ENCODE measurements at places on chromosomes 4 and X.

GRCh38 chrX:38278682-38279081 is 48.6 kb downstream of the RPGR start:
- DNase-seq: no peak

DNA sequence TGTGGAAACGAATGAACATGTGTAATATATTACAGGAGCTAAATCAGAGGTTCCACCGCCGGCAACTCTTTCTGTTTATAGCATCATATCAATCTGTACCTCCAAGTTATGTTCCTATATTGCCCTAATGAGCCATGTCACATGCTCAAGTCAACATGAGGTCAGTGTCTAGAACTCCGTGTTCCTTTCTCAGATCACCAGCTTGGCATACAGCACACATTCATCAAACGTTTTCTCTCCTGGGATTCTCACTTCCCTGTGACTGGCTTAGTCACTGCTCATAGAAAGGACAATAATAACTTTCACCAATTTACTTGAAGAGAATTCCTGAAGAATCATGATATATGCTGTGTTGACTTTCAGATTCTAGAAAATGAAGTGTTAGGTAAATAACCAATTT is 532.0 kb upstream of the SPANXN1 start:
- DNase-seq: no peak

DNA sequence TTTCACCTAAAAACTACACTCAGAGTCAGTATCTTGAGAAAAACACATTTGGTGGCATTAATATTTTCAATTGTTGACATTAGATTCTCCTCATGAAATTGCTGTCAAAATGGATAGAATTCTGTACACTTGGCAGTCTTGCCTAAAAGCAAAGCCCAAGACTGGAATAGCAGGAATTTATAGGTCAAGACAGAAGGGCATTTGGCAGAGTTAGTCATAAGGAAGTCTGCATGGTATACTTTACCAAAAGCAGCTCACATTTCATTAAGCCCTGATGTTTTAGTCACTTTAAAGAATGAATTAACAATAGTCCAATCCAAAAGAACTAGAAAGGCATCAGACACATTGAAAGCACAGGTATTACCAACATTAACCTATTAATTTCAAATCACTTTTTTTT is 7.1 kb downstream of the CCDC160 start:
- peak; percentile 51 for DNase-seq

DNA sequence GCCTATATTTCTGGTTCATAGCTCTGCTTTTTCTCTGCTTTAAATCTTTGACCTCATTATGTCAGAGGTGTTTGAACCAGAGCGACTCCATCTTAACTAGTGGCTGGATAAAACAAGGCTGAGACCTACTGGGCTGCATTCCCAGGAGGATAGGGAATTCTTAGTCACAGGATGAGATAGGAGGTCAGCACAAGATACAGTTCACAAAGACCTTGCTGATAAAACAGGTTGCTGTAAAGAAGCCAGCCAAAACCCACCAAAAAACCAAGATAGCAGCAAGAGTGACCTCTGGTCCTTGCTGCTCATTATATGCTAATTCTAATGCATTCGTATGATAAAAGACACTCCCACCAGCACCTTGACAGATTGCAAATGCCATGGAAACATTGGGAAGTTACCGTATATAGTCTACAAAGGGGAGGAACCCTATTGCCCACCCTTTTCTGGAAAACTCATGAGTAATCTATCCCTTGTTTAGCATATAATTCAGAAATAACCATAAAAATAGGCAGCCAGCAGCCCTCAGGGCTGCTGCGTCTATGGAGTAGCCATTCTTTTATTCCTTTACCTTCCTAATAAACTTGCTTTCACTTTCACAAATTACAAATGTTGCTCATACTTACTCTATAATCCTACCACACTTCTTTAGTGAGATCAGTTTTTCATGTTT is 193.9 kb downstream of the NAF1 start:
- DNase-seq: no peak

- peak; percentile 14 for DNase-seq
Observed at GRCh38 chr4:117889978-117890377, 144.3 kb upstream of the NDST3 start.

- DNase-seq: peak; percentile 4
Observed at GRCh38 chr4:177582992-177583391, 140.8 kb upstream of the AGA start.

- DNase-seq: peak; percentile 66
Observed at GRCh38 chrX:150062292-150063137, 124.2 kb upstream of the EOLA2 start.

DNA sequence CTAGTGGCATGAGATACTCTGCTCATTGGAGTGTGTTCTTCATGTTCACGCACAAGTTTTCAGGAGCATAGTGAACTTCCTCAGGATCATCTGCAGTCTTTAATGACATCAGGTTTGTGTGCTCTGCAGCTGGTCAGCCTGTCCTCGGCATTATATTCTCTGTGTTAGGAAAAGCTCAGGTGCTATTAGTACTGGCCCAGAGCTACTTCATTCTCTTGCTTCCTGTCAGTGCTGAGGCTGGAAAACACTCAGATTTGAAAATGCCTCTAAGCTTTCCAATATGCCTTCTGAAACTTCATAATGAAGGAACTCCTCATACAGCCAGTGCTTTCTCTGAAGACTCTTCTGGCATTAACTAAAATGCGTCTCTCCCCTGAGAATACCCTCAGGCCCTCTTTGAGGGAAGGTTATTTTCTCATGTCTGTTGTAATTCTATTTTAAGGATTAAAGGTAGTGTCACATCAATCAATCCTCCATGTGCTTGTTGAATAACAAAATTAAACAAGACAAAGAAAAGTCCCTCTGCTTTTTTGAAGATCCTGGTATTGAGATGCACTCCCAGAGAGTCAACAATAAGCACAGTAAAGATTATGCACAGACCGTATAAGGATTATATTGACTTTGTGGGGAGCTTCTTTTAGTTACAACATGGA is 666.4 kb downstream of the ADGRL3 start:
- no peak for DNase-seq

- no peak for DNase-seq
Observed at GRCh38 chr4:1622238-1622637, 61.9 kb downstream of the FAM53A start.

GRCh38 chr4:73606465-73606974 is 13.7 kb downstream of the RASSF6 start:
- DNase-seq: no peak

DNA sequence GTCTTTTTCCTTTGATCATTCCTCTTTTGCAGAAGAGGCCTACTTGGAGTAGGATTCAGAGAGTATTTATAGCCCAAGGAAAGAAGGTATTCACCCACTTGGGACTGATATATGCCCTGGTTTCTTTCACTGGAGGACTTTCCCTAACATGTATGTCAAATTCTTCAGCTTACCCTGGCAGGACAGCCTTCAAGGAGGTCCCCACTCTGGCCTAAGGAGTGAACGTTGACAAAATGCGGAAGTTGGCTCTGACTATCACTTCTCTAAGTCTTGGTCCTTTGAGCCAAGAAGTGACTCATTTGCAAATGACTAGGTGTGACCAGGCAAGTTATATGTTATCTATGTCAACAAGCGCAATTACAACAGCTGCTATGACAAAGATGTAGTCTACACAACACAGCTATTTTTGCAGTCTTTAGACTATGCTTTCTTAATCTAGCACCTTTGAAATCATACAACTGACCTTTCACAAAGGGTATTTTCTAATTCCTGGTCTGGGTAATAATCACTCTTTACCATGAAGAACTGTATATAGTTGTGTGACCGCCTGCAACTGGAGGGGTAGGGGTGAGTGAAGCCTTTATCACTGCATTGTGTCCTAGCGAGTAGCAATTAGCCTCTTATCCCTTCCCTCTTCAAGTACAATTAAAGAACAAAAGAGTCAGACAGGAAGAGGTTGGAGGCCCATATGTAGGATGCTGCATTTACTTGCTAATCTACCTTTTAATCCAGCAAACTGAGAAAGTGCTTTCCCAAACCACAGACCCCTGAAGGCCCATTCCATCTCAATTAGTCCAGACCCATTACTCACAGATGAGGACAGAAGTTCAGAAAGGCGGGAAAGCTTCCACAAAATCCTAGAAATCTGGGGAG is 50.1 kb downstream of the RASGEF1B start:
- DNase-seq: no peak

GRCh38 chr4:30838331-30838730 is 118.2 kb downstream of the PCDH7 start:
- no peak for DNase-seq

- DNase-seq: peak; percentile 54
Observed at GRCh38 chr4:112515198-112516065, 548 bp downstream of the NEUROG2 start.

GRCh38 chr4:57168982-57169381 is 58.8 kb upstream of the IGFBP7 start:
- no peak for DNase-seq

GRCh38 chr4:36328130-36328529 is 46.7 kb downstream of the DTHD1 start:
- no peak for DNase-seq

DNA sequence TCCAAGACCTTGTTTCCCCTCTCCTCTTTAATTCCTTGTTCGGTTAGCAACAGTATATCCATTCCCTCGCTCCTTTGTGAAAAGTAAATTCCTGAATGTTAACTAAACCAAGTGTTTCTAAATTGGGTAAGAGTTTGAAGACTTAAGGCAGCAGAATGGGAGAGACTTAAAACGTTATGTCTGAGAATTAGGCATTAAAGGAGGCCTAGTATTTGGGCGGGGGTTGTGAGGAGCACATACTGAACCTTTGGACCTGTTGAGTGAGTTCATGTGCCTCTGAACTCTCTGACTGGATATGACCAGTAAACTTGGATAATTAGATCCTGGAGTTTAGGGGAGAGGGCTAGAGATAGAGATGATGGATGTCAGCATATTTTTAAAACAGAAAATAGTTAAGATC is 1.2 kb downstream of the MSMO1 start:
- peak; percentile 51 for DNase-seq

GRCh38 chrX:47143894-47144625 is 442 bp downstream of the NDUFB11 start:
- DNase-seq: peak; percentile 50

DNA sequence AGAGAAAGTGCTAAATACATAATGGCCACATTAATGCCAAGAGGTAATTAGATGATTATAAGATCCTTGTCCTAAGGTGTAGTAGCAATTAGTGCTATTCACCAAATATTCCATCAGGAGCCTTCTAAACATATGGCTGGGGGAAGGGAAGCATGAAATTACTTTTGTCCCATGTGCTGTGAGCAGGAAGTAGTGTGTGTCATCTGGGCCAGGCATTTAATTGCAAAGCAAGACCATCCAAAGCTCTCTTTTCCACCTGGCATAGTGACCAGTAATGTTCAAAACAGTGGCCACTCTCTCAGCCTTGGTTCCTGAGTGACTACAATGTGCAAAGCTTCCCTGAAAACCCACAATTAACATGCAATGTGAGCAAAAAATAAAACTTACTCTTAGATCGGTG is 144.2 kb upstream of the FAM241A start:
- no peak for DNase-seq

DNA sequence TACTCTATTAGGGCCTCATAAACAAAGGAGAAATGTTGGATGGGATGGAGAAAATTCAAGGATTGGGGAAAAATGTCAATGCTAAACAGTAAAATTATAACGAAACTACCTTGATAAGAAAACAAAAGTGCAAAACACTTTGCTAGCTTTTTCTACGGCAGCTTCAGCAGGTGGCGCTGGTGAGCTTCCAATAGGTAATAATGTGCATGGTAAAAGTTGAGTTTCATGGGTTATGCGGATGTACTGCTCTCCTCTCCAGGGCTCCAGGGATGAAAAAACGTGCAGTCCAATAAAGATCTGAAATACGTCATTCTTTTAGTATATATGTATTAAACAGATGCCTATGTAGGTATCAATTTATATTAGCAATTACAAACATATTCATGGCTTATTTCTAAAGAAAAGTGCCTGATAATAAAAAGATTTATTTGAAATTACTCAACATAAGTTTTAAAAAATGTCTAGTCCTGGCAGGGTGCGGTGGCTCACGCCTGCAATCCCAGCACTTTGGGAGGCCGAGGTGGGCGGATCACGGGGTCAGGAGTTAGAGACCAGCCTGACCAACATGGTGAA is 239.6 kb downstream of the GRXCR1 start:
- DNase-seq: peak; percentile 64

DNA sequence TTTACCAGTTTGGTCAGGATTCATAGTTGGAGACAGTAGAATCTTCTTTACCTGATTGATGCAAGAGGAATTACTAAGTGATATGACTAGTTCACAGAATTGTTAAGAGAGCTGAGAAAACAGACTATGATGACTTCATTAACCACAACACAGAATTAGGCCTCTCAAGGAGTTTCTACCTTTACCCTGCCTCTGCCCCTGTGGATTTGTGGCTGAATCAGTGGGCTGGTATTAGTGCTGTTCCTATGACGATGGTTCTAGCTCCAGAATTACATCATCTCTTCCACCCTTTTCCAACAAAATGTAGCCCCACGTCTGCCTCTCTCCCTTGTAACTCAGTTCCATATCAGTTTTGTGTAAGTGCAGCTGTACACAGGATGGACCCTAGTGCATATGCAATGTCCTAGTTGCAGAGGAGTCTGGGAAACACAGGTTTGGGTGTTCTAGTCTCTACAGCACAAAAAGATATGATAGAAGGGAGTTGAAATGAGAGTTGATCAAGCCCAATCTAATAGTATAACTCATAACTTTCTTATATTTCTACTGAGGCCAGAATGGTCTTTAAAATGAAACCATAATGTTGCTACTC is 99.3 kb downstream of the ANXA5 start:
- no peak for DNase-seq

DNA sequence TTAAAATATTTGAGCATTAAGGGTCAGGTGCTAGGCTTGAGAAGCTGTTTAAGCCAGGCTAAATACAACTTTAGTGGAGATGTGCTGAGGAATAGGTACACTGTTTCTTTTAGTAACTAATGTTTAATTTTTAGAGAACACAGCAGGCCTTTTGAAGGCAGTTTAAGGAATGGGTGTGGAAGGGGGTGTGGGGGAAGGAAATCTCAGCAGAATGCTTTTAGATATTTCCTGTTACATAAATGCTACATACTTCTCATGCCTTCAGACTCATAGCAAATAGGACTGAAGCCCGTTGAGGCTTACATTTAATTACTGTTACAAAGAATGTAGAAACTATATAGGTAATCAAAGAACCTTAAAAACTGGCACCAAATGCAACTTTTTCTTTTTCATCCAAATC is 66.3 kb downstream of the WWC2 start:
- DNase-seq: peak; percentile 62

DNA sequence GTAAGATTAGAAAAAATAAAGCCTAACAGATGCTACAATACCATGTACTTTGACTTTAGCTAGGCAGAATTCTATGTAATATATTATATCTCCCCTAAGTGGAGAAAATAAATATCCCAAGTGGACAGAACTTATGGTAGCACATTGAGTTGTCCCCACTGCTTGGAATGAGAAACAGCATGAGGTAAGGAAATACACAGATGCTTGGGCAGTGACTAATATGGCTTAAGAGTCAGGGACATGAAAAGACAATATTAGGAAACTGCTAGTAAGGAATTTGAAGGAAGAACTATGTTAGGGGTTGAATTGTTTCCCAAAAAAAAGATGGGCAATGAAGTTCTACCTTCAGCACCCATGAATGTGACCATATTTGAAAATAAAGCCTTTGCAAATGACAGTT is 2265.1 kb downstream of the PCDH7 start:
- peak; percentile 69 for DNase-seq
